ENCODE measurements at places on chromosomes 5 and 9. TPM values are rescaled to one million over a fixed set of nuclear protein-coding genes. Genes with fewer than 3 reads are reported as not detected.

DNA sequence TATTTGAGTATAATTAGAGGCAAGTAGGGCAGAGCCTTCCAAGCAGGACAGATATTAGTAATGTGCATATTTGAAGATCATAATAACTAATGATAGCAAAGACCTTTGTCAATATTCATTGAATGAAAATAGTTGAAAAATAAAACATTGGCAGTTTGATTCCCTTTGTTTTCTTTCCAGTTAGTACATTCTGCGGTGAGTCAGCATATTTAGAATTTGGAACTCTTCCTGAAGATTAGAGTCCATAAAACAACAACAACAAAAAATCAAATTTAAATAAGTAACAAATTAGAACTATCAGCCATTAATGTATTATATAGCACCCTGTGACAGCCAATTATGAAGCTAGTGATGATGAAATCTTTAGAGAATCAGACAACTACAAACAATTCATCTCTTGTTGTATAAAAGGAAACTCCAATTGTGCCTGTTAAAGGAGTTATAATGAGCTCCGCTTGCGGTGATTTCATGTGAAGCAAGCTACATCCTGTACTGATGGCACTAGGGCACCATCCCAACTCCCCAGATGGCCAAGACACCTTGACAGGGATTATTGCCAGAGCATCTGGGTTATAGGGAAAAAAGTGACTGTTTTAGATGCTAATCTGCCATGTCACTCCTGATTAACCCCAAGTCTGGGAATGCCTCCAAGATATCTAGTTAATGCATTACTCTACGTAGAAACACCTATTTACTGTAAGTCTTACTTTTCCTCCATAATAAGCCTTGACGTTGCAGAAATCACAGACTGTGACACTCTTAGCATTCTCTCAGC, 6.8 kb downstream of the IFNA8 start:
- DNase-seq: no peak

DNA sequence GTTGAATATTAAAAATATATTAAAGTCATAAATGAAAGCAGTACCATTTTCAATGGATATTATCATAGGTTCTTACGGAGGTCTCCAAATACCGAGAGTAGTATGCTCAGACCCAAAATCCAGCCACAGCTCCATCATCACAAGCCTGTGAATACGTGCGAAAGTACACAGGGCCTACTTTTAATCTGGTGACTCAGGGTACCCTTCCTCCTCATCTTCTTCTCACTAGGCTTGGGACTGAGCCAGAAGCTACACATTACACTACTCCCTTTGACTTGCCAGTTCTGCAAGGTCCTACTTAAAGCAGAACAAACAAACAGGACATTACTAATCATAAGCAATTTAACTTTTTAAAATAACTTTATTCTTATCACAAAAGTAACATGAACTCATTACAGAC, 7.6 kb upstream of the RIC1 start:
- no peak for DNase-seq

PCDHA10 gene
- polyA plus RNA-seq: 0.03 TPM

DNA sequence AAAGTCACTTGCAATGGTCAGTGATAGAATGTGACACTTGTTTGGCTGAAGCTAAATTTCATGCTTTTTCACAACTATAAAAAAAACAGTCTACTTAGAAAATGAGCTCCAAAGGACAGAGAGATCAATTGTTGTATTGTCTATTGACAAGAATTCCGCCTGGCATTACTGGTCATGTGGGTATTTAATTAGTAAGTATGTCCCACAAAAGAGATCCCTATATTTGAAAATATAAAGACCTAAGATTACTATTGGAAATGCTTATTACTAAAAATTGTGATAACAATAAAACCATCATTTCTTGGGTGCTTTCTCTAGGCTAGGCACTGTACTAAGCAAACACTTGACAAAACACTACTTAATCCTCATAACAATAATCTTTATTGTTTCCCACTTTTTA, 745.2 kb upstream of the C9orf72 start:
- no peak for DNase-seq

- DNase-seq: no peak
Measured at GRCh38 chr5:60651872-60652620, 47.9 kb downstream of the DEPDC1B start.

RNF183 gene
- 0.08 TPM for polyA plus RNA-seq

DNA sequence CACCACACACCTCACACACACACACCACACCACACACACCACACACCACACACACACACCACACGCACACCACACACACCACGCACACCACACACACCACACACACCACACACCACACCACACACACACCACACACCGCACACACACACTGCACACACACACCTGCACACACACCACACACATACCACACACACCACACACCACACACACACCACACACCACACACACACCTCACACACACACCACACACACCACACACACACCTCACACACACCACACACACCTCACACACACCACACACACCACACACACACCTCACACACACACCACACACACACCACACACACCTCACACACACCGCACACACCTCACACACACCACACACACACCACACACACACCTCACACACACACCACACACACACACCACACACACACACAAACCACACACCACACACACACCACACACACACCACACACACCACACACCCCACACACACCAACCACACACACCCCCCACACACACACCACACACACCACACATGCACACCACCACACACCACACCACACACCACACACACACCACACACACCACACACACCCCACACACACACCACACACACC, 73.7 kb downstream of the ARHGEF37 start:
- DNase-seq: no peak

DNA sequence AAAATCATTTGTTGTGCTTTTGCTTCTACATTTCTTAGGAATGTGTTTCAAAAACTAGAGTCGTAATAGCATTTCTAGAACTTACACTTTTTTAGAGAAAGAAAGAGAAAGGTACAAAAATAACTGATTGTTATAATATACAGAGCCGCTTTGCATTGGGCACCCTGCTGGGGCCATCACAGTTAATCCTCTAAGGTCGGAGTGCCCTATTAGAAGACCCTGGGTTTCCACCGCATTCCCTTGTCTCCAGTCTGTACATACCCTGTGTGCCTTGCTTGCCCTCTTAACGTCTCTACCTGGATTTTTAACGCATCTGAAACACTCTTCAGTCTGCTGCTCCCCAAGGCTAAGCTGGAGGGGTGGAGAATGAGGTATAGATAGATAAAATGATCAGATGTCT, 1.3 kb downstream of the MARVELD2 start:
- no peak for DNase-seq

DNA sequence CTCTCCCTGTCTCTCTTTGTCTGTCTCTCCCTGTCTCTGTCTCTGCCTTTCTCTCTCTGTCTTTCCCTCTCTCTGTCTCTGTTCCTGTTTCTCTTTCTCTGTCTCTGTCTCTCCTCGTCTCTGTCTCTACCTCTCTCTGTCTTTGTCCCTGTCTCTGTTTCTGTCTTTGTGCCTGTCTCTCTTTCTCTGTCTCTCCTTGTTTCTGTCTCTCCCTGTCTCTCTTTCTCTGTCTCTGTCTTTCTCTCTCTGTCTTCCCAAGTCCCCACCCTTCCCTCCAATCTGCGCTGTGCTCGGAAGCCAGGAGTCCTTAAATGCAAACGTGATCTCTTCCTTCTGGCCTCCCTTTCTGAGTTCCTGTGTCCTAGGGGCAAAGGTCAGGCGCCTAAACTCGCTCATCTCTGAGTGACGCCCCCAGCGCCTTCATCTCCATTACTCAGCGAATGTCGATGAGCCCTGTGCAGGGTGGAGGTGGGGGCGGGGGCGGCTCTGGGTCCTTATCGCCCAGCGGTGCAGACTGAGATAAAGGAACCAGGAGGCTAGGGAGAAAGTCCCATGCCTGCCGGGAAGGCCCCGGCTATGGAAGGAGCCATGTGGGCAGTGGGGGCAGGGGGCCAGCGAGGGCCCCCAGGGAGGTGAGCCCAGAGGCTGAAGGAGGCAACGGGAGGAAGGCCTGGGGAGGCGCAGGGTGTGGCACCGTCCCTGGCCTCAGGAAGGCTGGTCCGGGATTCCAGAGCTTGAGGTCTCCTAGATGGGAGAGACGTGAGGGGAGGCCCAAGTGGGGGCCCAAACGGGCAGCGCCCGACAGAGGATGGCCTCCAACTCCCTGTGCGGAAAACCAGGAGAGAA, 1.5 kb upstream of the SLC6A19 start:
- no peak for DNase-seq

SURF6 gene
- polyA plus RNA-seq: 28.6 TPM

LHX2 gene
- polyA plus RNA-seq: 0.30 TPM

DNA sequence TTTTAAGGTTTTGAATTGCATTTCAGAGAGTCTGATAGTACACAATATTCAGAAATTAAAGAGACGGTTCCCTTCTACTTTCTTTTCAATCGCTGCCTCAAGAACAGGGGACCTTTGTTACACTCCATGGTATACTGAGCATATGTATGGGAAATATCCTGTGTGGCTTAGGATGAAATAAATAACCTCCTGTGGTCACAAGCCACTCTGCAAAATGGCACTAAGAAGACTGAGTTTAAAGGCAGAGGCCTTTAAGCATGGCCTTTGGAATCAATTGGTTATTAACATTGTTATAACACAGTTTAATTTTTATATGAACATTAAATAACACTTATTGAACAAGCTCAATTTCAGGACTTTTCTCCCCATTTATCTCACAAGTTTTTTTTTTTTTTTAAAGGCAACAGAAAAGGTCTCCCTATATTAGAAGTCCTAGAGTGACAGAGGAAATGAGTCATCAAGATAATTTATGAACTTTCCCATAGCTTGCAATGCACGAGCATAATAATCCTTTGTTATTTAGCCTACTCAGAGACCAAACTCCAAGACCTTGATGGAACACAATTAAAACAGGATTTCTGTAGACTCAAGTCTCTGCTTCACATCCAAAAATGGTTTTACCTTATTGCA, 341.9 kb downstream of the TMEM167A start:
- DNase-seq: no peak

GRCh38 chr5:33438996-33439395, 1.8 kb upstream of the TARS1 start:
- DNase-seq: no peak

CDKN2B-AS1 gene
- 1.9 TPM for polyA plus RNA-seq

MAMDC2 gene
- 5.3 TPM for polyA plus RNA-seq

DNA sequence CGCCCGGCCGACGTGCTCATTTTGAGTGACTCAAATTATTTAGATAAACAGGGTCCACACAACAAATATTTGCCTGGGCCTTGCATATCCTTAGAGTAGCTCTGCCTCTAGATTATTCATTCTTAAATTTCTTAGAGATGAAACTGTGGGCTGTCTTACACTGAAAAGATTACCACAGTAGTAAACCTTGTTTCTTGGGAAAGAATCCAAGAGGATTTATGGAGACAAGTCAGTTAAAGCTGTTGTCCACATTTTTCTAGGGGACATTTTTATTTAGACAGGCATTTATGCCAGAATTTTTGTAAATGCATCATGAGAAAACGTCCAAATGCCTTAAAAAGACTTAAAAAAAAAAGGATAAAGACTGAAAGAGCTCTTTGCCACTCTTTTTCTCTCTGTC, 32.6 kb upstream of the RANBP3L start:
- no peak for DNase-seq

- no peak for DNase-seq
Measured at GRCh38 chr5:61811052-61811451, 479.0 kb downstream of the ZSWIM6 start.

GRCh38 chr5:2757563-2758351, 6.3 kb upstream of the IRX2 start:
- DNase-seq: no peak

FST gene
- 0.36 TPM for polyA plus RNA-seq
